Cortex of kidney (tissue), 1 donor: ENCODE measurements at places on chromosomes 3 and 15.

DNA sequence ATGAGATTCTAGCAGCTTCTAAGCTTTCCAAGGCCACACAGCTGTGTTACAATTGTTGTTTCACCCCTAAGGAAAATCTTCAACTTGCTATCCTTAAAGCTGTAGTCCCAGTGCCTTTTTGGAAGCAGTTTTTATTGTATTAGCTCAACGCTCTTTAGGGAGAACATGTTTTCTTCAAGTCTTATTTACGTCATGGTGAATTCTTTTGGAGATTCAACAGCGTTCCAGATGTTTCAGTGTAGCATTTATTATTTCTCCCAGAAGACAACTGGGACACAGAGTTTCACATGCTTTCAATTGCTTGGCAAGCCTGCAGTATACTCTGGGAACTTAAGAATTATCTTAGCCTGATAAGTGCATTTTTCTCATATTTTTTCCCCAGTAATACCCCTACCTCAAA is 888.3 kb downstream of the PLOD2 start:
- no peak for DNase-seq

DNA sequence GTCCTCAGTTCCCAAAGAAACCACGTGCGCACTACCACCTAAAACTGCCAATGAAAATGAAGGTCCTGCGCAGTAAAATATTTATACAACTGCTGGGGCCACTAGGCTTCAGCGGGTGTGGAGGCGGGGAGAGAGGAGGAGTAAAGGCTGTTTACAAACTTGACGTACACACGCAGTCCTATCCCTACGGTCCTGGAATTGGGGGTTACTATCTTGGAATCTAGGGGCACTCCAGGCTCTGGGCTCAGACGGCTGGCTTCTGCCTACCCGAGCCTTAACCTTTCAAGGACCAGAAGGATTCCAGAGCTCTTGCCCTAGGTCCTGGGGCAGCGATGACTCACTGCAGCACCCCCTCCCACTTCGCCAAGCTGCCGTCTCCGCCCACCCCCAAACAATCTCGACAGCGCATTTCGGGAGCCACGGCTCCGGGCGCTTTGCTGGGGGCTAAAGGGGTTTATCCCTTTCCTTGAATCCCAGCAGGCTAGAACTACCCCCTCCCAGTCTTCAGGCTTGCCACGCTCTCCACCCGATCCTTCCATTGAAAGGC is 3.0 kb downstream of the ADAMTS9 start:
- no peak for DNase-seq

GRCh38 chr3:59914251-59914650 is 864.4 kb upstream of the CFAP20DC start:
- no peak for DNase-seq

DNA sequence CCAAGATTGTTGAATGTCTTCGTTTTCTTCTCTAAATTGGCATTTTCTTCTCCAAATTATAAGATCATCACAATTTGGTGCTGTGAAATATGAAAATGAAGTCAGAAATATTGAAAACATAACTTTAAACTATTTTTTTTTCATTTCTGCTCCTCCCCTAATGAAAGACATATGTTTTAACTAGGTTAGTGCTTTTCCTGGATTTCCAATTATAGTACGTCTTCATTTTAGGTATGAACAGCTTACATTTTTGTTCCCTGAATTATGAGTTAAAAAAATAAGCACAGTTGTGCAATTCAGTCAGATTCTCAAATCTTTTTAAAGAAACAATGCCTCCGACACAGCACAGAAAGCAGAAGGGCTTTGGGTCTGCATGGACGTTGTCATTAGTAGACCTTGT is 83.5 kb upstream of the CFAP20DC start:
- no peak for DNase-seq

- no peak for DNase-seq
Observed at GRCh38 chr3:48684480-48685143, 1.1 kb downstream of the NCKIPSD start.

- DNase-seq, result no peak
Observed at GRCh38 chr3:179652447-179653095, at the start of gene USP13. TSS of gene USP13 (plus strand) at chr3:179653040. CDS start at chr3:179653226, 186 bp downstream.

DNA sequence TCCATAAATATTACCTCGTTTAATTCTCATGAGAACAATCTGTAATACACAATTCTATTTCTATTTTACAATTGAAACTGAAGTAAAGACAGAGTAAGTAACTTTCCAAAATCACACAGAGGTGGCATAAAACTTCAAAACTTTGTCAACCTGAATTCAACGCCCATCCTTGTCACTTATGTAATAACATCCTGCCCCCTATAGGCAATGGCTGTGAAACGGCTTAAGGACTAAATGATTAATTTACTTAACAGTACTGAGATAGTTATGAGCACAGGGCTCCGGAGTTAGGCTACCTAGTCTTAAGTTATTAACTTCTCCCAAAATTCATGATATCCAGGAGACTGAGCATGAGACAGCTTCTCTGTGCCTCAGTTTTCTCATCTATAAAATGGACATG is 293.1 kb upstream of the CHRM5 start:
- no peak for DNase-seq

- no peak for DNase-seq
Observed at GRCh38 chr15:92435145-92435544, 41.5 kb downstream of the ST8SIA2 start.

DNA sequence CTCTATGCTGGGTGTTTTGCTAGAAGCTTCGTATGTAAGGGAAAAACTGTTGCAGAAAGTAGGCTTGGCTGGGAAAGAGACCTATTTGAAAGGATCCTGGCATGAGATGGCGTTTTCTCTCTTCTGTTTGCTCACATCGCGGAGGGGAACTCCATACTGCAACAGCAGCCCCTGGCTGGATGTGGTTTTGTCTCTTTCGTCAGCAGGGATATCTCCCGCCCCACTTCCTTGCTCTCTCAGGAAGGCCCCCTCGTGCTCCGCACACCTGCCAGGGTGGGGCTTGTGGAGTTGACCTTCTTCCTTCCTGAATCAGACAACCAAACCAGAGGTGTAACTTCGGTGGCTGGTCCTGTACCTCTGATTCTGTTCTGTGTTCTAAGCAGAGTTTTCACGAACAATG is 26.4 kb upstream of the MYZAP start:
- DNase-seq, result no peak

DNA sequence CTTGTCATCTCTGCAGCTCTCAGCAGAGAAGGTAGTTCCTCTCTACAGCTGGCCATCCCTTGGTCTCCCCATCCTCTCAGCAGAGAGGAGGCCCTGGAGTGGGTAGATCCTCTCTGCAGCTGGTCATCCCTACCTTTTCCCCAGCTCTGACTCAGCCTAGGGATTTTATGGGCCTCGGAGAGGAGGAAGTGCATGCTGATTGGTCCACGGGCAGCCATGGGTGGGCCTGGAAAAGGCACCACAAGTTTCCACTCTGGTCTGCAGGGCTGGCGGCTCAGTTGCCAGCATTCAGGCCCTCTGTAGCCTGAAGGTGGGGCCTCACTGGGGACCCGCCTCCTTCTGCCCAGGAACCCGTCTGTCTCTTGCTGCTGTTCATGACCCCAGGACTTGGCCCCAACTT is 36.9 kb downstream of the NR1D2 start:
- no peak for DNase-seq
